SHP77 treated with DMSO at 0.1 percent for 48 hours (cell line): ENCODE measurements at places on chromosomes 16 and 17.

GRCh38 chr17:64555281-64555680 lies 48.5 kb downstream of the CEP95 start:
- DNase-seq, result no peak

DNA sequence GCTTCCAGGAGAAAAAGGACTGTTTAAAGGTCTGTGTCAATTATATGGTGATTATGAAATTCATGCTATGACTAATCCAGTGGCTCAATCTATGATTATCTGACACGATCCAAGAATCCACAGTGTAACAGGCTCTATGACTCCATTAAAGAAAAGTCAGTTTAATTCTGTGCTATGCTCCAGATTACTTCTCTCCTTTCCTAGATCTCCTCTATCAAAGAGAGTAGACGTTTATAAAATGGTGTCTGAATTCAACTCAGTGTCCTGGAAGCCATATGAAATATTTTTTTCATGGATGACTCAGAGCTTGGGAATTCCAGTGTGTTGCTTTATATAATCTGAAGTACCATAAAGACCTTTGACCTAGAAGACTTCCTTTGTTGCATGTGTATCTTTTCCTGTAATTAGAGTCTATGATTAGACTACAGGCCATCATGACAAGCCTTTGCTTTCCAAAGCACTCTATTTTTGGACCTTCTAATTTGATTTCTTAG lies 27.0 kb upstream of the NF1 start:
- DNase-seq, result no peak

- DNase-seq, result no peak
Measured at GRCh38 chr17:4542003-4542725, 13.0 kb downstream of the MYBBP1A start.

- no peak for DNase-seq
Measured at GRCh38 chr17:653724-654123, 60.9 kb downstream of the VPS53 start.

- no peak for DNase-seq
Measured at GRCh38 chr16:12225806-12226465, 249.4 kb downstream of the SNX29 start.

GRCh38 chr17:34177642-34178041 lies 77.4 kb upstream of the CCL2 start:
- no peak for DNase-seq

GRCh38 chr17:81948635-81949378 lies 1.8 kb upstream of the MYADML2 start:
- DNase-seq, result no peak

- no peak for DNase-seq
Measured at GRCh38 chr16:70777973-70778406, 23.0 kb downstream of the VAC14 start.

GRCh38 chr16:55836158-55836611 lies 3.3 kb upstream of the CES1 start:
- DNase-seq, result no peak

DNA sequence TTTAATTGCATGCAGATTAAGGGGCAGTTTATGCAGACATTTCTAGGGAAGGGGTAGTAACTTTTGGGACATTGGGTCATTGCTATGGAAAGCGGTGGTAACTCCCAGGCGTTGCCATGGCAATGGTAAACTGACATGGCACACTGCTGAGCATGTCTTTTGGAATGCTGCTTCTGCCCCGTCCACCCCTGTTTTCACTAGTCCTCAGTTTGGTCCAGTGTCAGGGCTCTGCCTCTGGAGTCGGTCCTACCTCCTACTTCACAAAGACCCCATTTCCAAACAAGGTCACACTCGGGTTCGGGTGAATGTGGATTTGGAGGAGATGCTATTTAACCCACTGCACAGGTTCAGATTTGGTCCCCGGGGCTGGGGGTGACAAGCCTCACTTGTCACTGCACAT lies 2.9 kb downstream of the IL34 start:
- DNase-seq, result no peak

- DNase-seq, result peak; percentile 37
Measured at GRCh38 chr16:82331397-82331796, 161.4 kb upstream of the MPHOSPH6 start.

DNA sequence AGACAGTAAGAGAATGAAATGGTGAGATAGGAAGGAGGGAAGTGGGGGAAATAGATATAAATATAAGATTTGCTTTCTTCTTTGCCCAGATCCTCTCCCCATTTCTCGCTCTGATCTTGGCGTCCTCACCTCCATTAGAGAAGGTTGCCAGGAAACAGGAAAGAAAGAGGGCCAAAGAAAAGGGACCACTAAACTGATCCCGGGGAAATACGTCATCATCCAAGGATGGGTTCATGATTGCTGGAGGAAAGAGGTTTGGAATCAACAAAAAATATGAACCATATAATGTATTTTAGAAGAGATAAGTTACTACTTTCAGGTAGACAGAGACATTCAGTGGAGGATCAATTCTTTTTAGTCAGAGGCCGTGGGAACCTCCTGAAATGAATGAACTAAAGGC lies 536.0 kb downstream of the HAPSTR1 start:
- no peak for DNase-seq

GRCh38 chr17:67485666-67486065 lies 108.6 kb downstream of the PITPNC1 start:
- DNase-seq, result no peak

DNA sequence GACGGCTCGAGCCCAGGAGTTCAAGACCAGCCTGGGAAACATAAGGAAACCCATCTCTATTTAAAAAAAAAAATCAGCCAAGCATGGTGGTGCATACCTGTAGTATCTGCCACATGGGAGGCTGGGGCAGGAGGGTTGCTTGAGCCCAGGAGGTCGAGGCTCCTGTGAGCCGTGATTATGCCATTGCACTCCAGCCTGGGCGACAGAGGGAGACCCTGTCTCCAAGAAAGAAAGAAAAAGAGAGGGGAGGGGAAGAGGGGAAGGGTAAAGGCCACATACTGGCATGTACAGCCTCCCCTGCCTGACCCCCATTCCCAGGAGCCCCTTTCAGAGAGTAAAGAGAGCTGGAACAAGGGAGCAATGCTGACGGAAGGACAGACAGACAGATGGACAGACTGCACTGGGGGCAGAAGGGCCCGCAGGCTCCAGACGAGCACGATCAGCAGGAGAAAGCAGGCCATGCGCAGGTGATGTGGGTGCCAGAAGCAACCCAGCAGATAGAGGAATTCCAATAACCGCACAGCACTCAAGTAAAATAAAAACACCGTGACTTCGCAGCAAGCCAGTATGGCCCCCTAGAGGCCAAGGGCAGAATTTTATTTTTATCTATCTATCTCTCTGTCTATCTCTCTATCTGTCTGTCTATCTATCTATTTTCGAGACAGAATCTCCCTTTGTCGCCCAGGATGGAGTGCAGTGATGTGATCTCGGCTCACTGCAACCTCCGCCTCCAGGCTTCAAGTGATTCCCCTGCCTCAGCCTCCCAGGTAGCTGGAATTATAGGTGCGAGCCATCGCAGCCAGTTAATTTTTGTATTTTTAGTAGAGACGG lies 27.1 kb upstream of the SNN start:
- DNase-seq, result peak; percentile 50

DNA sequence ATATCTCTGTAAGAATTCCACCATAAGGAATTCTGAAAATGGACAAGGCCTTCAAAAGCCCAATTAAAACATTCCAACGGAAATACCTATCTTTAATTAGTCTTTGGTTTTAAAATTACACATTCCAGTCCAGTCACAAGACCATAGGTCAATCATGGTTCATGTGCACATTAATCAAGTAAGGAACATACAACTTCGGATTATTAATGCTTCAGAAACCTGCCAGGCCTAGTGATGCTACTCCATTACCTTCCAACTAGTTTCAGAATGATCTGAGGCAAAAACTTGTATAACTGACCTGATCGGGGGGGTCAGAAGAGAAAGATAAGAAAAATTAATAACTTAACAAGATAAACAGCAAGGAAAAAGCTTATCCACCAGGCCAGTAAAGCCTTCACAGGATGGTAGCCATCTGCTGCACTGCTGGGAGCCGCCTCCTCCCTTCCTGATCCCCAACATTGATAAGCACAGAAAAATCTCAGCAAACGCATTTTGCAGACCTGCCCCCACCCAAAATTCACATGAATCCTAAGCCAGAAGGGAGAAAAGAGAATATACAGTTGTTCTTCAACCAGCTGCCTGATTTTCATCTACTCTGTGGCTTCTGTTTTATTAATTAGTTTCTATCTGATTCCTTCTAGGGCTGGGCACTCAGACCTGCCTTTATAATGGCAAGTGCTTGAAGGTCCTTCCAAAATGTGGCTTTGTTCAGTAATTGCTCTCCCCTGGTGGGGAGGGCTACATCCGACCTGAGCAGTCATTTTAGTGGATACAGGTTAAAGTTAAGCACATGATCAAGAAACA lies 6.0 kb downstream of the SDR42E1 start:
- no peak for DNase-seq

DNA sequence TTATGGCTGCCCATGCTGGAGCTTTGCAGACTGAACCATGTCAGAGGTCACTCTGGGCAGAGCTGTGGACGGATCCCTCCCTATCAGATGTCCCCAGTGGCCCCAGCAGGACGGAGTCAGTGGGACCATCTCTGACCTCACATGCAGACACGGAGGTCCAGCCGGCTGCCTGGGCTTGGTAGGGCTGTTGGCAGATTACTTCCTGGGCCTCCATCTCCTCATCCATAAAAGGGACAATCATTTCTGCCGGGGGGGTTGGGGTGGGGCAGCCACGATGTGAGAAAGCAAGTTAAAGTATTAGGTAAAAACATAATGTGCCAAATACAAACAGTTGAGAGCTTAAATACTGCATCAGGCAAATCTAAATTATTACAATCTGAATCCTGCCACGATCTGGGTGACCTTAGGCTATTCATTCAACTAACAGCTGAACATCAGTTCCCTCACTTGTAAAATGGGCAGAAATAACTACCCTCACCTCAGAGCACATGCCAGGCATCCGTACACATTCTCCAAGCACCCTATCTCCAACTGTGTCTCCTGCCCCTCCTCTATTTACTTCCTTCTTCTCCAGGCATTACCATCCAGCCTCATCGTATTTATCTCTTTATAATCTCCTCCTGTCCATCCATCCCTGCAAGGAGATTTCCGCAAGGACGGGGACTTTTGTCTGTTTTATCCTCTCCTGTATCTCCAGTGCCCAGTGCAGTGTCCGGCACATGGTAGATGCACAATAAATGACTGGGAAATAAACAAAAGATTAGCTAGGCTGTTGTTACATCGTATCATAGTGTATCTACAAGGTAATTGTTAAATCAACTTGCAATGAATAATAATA lies 192.3 kb upstream of the FOXF1 start:
- no peak for DNase-seq

GRCh38 chr16:25413133-25413532 lies 155.5 kb upstream of the ZKSCAN2 start:
- DNase-seq, result no peak

DNA sequence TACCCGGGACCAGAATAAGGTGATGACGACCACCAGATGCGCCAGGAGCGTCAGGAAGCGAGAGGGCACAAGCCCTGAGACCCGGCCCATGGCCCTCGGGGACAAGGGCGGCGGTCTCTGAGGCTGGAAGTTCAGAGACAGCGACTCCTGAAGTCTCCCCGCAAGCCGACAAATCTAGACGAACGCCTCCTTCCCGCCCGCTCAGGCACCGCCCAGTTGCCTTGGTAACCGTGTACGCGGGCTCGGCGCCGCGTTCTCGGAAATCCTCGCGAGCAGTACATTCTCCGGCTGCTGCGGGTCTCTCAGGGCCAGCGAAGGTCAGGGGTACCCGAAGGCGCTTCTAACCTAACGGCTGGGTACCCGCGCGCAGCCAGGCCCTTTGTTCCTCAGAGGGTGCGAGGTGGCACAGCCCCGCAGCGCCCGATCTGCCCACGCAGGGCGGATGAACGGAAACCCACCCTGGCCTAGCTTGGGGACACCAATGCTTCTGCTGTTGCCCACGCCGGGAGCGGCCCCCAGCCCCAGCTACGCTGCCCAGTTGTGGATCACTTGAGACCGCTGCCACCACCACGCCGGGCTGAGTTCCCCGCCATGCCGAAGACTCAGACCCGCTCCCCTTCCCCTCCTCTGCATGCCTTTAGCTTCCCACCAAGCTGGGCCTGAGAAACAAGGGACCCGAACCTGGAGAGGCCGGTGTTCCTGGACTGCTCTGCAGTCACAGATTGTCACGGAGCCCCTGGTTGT lies at the start of gene TMEM107:
Gene TMEM107 (minus strand): TSS at position 184 of the 744 bp plus-strand sequence. CDS start 94 bp downstream, at position 90.
- DNase-seq, result peak; percentile 89

GRCh38 chr17:15157051-15157450 lies 108.1 kb downstream of the PMP22 start:
- no peak for DNase-seq

GRCh38 chr16:11016524-11016988 lies 72.2 kb downstream of the CLEC16A start:
- no peak for DNase-seq

DNA sequence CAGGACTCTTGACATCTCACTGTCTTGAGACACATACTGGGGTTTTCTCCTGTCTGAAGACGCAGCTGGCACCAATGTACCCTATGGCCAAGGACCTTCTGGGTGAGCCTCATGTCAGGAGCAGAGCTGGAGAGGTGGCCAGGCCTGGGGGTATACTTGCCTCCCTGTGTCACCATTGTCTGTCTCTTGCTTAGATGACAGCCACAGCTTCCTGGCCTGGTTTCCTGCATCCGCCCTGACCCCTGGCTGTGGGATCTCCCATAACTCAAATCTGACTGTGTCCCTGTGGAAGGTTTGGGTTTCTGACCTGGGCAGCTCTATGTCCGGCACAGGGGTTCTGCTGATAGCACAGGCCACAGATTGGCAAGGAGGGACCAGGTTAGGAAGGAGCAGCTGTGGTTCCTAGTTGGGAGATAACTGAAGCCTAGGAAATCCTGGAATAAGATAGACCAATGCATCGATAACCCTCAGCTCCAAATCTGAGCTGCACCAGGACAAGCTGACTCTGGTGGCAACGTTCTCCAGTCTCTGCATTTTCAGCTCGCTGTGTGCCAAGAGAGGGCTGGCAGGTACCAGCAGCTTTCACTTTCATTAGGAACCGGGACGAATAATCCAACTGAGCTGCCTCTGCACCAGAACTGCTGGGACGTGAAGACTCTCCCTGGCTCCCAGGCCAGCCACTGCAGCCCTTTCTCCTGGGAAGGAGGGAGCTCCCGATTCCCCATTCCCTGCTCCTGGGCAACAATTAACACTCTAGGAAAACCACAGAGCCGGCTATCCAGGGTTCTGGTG lies 5.0 kb downstream of the DEXI start:
- no peak for DNase-seq

DNA sequence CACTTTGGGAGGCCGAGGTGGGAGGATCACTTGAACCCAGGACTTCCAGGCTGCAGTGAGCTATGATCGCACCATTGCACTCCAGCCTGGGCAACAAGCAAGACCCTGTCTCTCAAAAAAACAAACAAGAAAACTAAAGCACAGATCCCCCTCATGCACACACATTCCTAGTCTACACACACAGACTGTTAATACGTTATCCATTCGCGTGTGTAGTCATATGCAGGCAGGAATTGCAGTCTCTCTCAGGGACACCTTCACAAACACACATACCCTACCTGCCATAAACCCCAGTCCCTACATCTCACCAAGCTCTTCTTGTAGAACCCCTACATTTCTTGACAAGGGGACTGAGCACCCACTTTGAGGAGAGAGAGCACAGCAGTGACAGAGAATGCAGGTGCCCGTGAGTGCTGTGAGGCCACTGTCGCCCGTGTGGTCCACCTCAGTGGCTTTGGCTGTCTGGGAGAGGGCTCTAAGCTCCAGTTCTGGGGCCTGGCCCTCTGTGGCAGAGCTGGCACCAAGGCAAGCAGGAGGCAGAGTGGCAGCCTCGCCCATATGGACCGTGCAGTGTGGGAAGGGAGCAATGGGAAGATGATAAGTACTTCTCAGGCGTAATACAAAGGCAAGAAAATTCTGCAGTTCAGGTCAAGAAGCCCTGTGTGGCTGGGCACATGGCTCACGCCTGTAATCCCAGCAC lies 59.0 kb upstream of the RPH3AL start:
- DNase-seq, result no peak
